ENCODE measurements at places on chromosomes 1 and 21. TPM values are rescaled to one million over a fixed set of nuclear protein-coding genes. Genes with fewer than 3 reads are reported as not detected.

The ESRRG gene
- total RNA-seq, result not detected

- no peak for DNase-seq
- H3K36me3 ChIP-seq, result peaks cover 14% of the 10 kb centered on the region
- peaks cover 25% of the 10 kb centered on the region for H3K4me1 ChIP-seq
- no peak overlapping the region for H3K27ac ChIP-seq
- H3K27me3 ChIP-seq, result no peaks in the 10 kb centered on the region
- H3K4me3 ChIP-seq, result no peak overlapping the region
Measured at GRCh38 chr21:39390212-39390765, 41.4 kb upstream of the HMGN1 start.

DNA sequence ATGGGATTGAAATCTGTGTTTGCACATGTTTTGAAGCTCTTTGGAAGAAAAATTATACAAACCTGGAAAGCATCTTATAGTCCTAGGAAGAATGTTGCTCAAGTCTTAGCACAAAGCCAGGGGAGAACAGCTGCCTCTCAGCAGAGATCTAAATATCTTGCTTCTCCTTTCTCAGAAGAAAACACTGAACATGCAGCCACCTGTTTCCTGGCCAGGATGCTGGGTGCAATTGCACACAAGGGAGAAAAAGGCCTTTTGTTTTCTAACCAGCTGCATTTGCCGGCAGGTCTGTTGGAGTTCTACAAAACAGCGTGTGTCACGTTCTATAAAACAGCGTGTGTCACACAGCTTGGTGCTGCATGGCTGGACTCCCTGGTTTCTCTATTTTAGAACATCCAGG is 259.6 kb upstream of the PLD5 start:
- no peak for DNase-seq
- no peak overlapping the region for H3K4me3 ChIP-seq
- no peaks in the 10 kb centered on the region for H3K36me3 ChIP-seq
- H3K4me1 ChIP-seq, result no peaks in the 10 kb centered on the region

The E2F2 gene
- 4.3 TPM for total RNA-seq

- no peaks in the 10 kb centered on the region for H3K27me3 ChIP-seq
- H3K4me3 ChIP-seq, result no peak overlapping the region
- peaks cover 1% of the 10 kb centered on the region for H3K36me3 ChIP-seq
- no peak overlapping the region for H3K27ac ChIP-seq
- H3K4me1 ChIP-seq, result peaks cover 9% of the 10 kb centered on the region
Measured at GRCh38 chr1:218967836-218968235, 205.8 kb upstream of the LYPLAL1 start.

- no peak for DNase-seq
- H3K4me3 ChIP-seq, result no peak overlapping the region
- H3K4me1 ChIP-seq, result peaks cover 71% of the 10 kb centered on the region
- H3K27me3 ChIP-seq, result no peaks in the 10 kb centered on the region
- peaks cover 75% of the 10 kb centered on the region for H3K36me3 ChIP-seq
Measured at GRCh38 chr1:35187816-35188342, 5.1 kb downstream of the SFPQ start.

The BRINP2 gene
- not detected for total RNA-seq

The LAMC1 gene
- total RNA-seq, result 453 TPM

The PROK1 gene
- total RNA-seq, result not detected

DNA sequence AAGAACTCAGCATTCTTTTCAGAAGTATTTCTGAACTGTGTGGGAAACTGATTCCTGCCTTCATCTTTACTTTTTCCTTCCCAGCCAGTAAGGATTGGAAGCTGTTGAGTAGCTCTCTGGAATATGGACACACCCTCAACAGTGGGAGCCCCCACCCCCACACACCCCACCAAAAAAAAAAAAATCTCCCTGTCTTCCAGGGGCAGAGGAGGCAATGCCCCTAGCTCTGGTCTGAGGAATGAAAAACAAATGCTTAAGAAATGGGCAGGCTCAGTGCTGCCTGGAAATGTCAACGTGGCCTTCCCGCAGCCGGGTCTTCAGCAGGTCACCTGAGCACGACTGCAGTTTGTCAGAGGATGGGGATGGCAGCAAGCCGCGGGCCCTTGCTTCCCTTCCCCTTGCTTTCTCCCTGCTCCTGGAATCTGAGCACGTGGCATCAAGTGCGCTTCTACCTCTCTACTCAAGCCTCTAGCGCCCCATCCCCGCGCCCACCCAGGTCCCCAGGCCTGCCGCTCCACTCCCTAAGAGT is 479 bp downstream of the RGS16 start:
- no peak for DNase-seq
- H3K27me3 ChIP-seq, result no peaks in the 10 kb centered on the region
- peak overlapping the region; percentile 79 for H3K27ac ChIP-seq
- H3K4me1 ChIP-seq, result peaks cover 12% of the 10 kb centered on the region
- H3K4me3 ChIP-seq, result no peak overlapping the region

The SRSF10 gene
- 113 TPM for total RNA-seq

The DPT gene
- total RNA-seq, result 30.2 TPM

The CNKSR1 gene
- total RNA-seq, result 0.80 TPM

GRCh38 chr1:175679981-175680652 is 63.3 kb downstream of the TNR start:
- H3K27ac ChIP-seq, result no peak overlapping the region
- H3K27me3 ChIP-seq, result peaks cover 15% of the 10 kb centered on the region
- no peak for DNase-seq
- H3K4me3 ChIP-seq, result no peak overlapping the region

The HMCN1 gene
- 81.6 TPM for total RNA-seq

DNA sequence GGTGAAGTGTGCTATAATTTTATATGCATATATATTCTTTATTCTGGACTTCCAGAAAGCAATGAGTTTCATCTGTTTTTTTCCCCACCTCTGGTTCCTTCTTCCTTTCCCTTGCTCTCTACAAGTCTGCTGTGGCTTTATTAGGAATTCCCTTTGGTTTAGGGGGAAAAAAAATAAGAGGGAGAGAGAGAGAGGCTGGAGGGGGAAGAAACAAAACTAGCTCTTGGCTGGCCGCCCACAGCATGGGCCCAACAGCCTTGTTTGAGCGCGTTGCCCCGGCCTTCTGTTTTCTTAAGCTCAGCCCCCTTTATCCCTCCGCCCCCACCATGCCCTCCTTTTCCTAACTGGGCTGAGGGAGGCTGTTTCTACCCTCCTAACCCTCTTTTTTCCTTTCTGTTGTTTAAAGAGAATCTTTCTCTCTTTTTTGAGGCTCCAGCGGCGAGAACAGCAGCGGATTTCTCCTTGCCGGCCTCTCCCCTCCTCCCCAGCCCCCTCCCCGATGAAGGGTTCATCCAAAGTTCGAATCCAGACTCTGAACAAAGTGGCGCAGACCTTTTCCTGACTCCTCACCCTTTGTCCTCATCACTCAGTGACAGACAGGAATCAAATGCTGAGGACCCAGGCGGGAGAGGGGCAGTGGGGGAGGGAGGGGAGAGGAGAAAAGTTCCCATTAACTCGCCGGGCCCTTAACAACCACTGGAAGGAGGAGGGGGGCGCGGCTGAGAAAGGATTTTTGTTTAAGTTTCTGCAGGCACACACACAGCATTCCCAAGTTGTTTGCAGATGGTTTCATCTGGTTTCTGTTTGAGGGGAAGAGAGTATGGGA is 29.7 kb downstream of the PBX1 start:
- no peak for DNase-seq
- H3K36me3 ChIP-seq, result no peaks in the 10 kb centered on the region
- peaks cover 79% of the 10 kb centered on the region for H3K4me1 ChIP-seq
- H3K27me3 ChIP-seq, result no peaks in the 10 kb centered on the region
- H3K27ac ChIP-seq, result peak overlapping the region; percentile 95

DNA sequence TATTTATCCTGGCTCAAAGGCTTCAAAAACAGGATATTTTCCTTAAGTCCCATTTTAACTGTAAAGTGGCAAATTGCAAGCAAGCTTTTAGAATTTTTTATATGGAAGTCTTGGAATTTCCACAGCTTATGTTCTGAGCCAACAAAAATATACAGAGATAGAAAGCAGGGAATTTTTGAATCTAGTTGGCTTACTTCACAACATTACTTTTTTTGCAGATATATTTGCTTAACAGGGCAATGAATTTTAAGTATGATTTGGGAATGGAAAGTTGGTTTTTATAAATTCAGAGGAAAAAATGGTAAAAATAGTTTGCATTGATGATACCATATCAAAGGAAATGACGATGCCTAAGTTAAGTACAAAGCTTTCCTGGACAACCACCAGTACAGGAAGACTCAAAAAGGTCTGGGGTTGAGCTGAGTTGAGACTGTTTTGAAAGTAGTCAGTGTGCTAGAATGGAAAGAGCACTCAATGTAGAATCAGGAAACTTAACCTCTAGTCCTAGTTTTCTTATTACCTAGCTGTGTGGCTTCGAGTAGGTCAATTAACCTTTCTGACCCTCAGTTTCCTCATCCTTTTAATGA is 11.0 kb upstream of the VCAM1 start:
- H3K36me3 ChIP-seq, result no peaks in the 10 kb centered on the region
- peak overlapping the region; percentile 50 for H3K27ac ChIP-seq
- H3K4me3 ChIP-seq, result no peak overlapping the region
- H3K27me3 ChIP-seq, result no peaks in the 10 kb centered on the region
- peaks cover 64% of the 10 kb centered on the region for H3K4me1 ChIP-seq

- H3K27ac ChIP-seq, result peak overlapping the region; percentile 83
- H3K36me3 ChIP-seq, result no peaks in the 10 kb centered on the region
- peaks cover 50% of the 10 kb centered on the region for H3K4me1 ChIP-seq
- DNase-seq, result no peak
- H3K4me3 ChIP-seq, result peak overlapping the region; percentile 81
Measured at GRCh38 chr1:103109311-103109920, 1.1 kb upstream of the COL11A1 start.

GRCh38 chr1:210089855-210090254 is 142.7 kb upstream of the SERTAD4 start:
- DNase-seq, result no peak
- H3K4me3 ChIP-seq, result no peak overlapping the region
- H3K4me1 ChIP-seq, result no peaks in the 10 kb centered on the region

- H3K27me3 ChIP-seq, result no peaks in the 10 kb centered on the region
- peaks cover 18% of the 10 kb centered on the region for H3K4me1 ChIP-seq
- no peak overlapping the region for H3K4me3 ChIP-seq
- H3K36me3 ChIP-seq, result no peaks in the 10 kb centered on the region
- H3K27ac ChIP-seq, result no peak overlapping the region
Measured at GRCh38 chr1:40856116-40856515, 6.0 kb downstream of the CITED4 start.

The SLC44A3 gene
- total RNA-seq, result 2.2 TPM

The KPRP gene
- total RNA-seq, result not detected

- no peak for DNase-seq
- no peaks in the 10 kb centered on the region for H3K4me1 ChIP-seq
- no peak overlapping the region for H3K27ac ChIP-seq
- H3K27me3 ChIP-seq, result peaks cover 27% of the 10 kb centered on the region
- no peak overlapping the region for H3K4me3 ChIP-seq
Measured at GRCh38 chr1:78184460-78185072, 138.8 kb downstream of the GIPC2 start.

DNA sequence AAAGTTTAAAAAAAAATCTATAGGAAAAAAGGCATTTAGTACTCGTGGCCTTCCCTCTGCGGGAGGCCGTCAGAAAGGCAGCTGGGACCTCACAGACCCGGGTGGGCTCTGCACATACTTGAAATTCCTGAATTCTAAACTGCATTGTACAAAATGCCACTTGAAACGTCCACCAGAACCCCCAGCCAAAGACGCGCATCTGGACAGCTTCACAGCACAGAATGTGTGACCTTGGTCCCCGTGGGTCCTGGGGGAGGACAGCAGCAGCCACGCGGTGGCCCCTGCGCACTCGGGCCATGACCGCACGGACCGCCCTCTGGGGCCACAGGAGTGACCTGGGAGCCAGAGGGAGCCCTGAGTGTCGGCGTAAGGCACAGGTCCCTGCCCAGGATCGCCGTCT is 20.6 kb upstream of the MRPS14 start:
- peaks cover 16% of the 10 kb centered on the region for H3K4me1 ChIP-seq
- no peaks in the 10 kb centered on the region for H3K27me3 ChIP-seq
- no peak overlapping the region for H3K4me3 ChIP-seq
- DNase-seq, result no peak
- no peak overlapping the region for H3K27ac ChIP-seq

- H3K4me1 ChIP-seq, result no peaks in the 10 kb centered on the region
- no peaks in the 10 kb centered on the region for H3K36me3 ChIP-seq
- H3K27ac ChIP-seq, result no peak overlapping the region
- H3K4me3 ChIP-seq, result no peak overlapping the region
- DNase-seq, result no peak
- no peaks in the 10 kb centered on the region for H3K27me3 ChIP-seq
Measured at GRCh38 chr1:101145449-101145820, 91.4 kb upstream of the S1PR1 start.

GRCh38 chr1:6867729-6868659 is 82.7 kb downstream of the CAMTA1 start:
- H3K36me3 ChIP-seq, result no peaks in the 10 kb centered on the region
- peaks cover 89% of the 10 kb centered on the region for H3K4me1 ChIP-seq
- no peak for DNase-seq
- no peak overlapping the region for H3K4me3 ChIP-seq

The MYBPH gene
- not detected for total RNA-seq

DNA sequence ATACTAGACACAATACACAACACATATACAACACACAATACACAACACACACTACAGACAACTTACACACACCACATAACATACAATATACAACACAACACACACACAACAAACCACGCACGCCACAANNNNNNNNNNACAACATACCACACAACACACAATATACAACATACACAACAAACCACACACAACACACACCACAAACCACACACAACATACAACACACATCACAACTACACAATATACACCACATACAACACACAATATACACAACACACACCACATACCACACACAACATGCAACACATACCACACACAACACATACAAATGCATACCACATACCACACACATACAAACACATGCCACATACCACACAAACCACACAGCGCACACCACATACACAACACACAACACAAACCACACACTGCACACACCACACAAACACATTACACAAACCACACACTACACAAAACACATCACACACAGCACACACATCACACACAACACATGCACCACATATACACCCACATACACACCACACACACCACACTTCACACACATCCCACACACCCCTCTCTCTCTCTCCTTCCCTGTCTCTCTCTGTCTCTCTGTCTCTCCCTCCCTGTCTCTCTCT is 108.3 kb downstream of the ETS2 start:
- H3K27me3 ChIP-seq, result peaks cover 4% of the 10 kb centered on the region
- no peak overlapping the region for H3K4me3 ChIP-seq
- H3K27ac ChIP-seq, result no peak overlapping the region
- H3K36me3 ChIP-seq, result no peaks in the 10 kb centered on the region
- no peak for DNase-seq

DNA sequence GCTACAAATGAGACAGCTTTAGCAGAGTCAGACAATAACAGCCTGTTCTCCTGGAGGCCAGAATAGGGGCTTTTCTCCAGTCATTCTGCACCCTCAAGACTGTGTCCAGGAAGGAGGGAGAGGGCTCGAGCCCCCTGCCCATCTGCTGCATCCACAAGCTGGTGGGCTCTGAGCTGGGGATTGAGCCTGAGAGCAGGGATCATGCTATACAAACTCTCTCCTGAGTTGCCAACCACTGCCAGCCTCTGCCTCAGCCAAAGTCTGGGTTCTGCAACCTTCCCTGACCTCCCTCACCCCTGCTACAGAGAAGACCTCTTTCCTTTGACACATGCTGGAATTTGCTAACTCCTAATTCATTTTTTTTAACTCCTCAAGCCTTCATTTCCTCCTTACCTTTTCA is 14.8 kb upstream of the PPM1J start:
- H3K36me3 ChIP-seq, result no peaks in the 10 kb centered on the region
- H3K27me3 ChIP-seq, result no peaks in the 10 kb centered on the region
- H3K4me1 ChIP-seq, result no peaks in the 10 kb centered on the region

Data from chondrocyte (in vitro differentiated cells).